ENCODE measurements at places on chromosomes 4 and X.

DNA sequence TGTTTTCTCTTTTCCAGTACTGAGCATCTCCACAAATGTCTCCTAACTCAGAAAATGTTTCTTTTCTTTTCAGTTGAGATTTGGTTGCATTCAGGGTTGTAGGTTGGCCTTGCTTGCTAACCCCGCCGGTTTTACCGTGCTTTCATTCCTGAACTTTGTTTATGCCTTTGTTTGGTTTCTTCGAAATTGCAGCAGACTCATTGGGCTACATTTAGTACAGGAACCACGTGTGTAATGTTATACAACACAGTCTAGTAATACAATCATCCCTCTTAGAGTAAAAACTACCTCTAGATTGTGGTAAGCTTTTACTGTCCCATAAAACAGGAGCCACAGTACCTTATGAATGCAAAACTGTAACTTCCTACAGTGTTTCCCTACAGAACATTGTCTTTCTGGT is 57.9 kb downstream of the CCKAR start:
- DNase-seq: no peak

- DNase-seq: no peak
Observed at GRCh38 chr4:80840396-80840795, 190.1 kb upstream of the BMP3 start.

GRCh38 chrX:130086447-130087206 is 23.7 kb downstream of the ELF4 start:
- DNase-seq: no peak

GRCh38 chr4:153095448-153096204 is 108.6 kb upstream of the TRIM2 start:
- no peak for DNase-seq

DNA sequence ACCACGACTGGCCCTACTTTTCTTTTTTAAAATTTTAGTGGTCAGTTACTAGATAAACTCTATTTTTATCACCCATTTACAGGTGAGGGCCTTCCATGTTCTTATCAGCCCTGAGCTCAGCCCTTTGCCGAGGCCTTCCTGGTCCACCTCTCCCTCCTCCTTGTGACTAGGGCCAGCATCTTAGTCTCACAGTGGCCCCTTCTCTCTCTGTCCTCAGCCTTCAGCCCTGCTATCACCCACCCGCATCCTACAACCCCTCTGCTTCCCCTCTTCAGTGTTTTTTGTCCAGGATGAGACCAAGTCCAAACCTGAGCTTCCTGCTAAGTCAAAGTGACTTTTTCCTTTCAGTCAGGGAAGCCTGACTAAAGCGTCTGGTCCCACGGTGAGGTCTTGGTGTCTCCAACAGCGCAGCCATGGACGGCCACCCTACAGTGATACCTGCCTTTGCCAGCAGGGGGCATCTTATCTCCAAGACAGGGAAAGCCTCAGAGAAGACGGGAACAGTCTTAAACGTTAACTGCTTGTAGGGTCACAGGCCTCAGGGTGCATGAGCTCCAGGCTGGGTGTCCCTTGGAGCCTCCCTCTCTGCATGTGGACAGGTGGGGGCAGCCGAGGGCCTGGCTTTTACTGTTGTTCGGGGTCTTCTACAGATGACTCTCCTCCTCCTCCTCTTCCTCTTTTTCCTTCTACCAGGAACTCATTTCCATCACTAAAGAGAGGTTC is 11.7 kb upstream of the GAGE10 start:
- DNase-seq: peak; percentile 24

DNA sequence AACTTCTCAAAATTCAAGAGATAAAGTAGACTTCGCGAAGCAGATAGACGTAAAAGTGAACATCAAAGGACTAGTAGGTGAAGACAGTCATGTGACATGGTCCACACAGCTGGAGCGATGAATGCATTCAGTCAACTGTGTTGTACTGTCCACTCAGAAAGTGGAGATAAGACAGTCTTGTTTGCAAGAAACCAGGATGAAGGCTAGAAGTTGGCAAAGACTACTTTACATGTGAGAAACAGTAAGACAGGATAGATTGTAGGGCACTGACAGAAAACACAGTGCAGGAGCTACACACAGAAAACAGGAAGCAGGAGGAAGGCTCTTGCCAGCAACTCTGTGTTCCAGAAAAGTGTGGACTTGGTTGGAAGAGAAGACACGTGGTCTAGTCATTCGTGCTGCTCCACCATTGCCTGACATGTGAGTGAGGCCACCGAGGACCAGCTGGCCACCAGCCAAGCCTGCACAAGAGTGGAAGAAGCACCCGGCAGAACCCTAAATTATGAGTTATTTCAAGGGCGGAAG is 78.9 kb downstream of the FAT1 start:
- no peak for DNase-seq

DNA sequence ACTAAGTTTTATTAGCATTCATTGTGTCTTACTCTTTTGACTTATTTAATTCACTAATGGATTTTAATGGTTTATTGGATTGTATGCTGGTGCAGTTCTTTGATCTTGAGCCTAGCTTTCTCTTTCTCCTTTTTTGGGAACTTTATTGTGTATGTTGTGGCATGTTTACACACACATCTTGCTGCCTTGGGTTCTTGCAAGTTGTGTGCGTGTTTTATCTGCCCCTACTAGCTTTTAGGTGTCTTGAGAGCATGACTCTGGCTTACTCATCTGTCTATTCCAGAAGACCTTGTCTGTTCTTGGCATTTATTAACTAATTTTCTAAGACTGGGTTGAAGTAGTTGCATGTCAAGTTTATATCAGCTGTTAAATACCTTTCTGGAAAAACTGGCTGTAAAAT is 2.7 kb downstream of the TMEM165 start:
- no peak for DNase-seq

DNA sequence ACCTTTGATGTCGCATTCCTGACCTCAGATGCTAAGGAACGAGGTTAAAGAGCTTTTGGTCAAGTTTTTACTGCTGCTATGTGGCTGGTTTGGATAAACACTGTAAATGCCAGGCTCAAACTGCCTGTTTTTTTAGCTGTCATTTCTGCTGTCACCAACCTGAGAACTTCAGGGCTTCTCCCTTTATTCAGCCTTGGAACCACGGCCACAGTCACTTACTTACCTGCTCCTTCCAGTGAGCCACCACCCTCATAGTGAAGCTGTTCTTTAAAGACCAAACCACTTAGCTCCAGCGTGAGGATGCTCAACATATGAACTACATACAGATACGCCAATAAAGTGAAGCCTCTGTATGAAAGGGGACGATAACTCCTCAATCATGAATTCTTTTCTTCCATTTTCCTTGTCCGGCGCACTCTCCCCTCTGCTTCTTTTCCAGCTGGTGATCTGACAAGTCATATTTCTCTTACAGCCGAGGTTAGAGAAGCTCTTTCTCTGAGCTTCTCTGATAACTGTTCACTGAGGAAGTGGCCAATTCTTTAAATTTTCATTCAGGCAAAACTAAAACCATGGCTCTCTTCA is 152.8 kb upstream of the ANK2 start:
- no peak for DNase-seq

DNA sequence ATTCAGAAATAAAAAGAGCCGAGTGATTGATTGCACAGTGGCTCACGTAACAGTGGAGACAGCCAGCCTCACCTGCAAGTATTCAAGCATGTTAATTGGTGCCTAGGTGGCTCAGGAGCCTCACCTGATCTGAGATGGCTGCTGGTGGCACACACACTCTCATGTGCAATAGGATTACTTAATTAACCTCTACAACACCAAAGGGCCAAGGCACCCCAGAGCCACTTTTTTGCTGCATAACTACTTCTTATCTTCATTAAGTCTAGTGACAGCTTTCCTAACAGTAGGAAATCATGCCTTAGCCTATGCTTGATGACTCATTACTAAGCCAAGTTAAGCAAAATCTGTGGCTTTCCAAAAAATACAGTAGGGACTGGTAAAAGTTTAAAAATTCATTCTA is 117.3 kb upstream of the NOCT start:
- no peak for DNase-seq

GRCh38 chr4:72283357-72283756 is 251.6 kb downstream of the NPFFR2 start:
- no peak for DNase-seq
